ENCODE measurements at places on chromosomes 12 and 14. TPM values are rescaled to one million over a fixed set of nuclear protein-coding genes. Genes with fewer than 3 reads are reported as not detected.

The CLEC4C gene
- total RNA-seq: not detected

- DNase-seq: no peak
Measured at GRCh38 chr12:98295681-98296080, 219.7 kb upstream of the TMPO start.

GRCh38 chr12:45292486-45293195, 76.7 kb downstream of the ANO6 start:
- peak; percentile 41 for DNase-seq

DNA sequence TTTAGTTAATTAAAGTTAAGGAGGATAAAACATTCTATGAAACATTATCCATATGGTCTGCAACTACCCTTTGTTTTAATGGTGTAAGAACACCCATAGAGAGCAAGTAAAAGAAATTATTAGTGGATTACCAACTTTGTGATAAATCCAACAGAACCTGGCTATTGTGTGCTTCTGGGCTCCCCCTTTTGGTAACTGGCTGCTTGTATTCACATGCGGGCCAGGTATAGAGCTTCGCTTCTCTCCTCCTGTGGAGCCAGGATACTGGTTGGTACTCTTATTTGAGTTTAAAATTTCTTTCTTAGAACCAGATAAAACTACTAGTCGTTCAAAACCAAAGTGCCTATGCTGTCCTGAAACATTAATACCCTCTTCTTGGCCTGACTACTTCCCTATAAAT, 81.0 kb downstream of the PTPRR start:
- no peak for DNase-seq

- no peak for DNase-seq
Measured at GRCh38 chr14:104802394-104803184, 1.7 kb downstream of the ZBTB42 start.

DNA sequence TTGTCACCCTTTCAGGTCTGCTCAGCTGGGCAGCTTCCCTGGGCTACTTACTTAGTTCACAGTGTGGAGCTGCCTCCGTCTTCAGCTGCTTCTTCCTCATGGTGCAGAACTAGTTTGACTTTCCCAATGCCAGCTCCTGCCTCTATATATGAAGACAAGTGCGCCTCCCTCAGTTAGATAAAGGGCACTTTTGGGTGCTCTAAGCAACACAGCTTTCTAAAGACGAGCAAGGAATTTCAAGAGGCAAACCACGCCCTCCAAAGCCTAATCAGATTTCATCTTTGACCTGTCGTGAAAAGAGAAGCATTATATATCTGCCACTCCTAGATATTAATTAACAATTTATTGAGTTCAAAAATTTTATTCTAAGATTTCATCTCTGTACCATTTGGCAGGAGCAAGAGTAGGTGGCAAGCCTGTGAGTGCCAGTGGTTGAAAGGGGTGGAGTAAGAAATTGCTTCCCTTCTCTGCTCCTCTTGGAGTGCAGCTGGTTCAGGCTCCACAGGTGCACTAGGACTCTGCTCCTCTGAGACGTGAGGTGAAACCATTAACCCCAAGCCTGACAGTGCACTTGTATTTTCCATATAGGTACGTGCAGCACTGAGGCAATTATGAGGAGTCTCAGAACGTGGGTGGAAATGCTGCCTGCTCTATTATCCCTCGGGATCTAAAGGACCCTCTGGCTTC, 2.1 kb upstream of the SLC11A2 start:
- no peak for DNase-seq

- DNase-seq: no peak
Measured at GRCh38 chr12:9926876-9927275, 5.3 kb downstream of the CLEC2A start.

The COX8C gene
- 0.94 TPM for total RNA-seq

DNA sequence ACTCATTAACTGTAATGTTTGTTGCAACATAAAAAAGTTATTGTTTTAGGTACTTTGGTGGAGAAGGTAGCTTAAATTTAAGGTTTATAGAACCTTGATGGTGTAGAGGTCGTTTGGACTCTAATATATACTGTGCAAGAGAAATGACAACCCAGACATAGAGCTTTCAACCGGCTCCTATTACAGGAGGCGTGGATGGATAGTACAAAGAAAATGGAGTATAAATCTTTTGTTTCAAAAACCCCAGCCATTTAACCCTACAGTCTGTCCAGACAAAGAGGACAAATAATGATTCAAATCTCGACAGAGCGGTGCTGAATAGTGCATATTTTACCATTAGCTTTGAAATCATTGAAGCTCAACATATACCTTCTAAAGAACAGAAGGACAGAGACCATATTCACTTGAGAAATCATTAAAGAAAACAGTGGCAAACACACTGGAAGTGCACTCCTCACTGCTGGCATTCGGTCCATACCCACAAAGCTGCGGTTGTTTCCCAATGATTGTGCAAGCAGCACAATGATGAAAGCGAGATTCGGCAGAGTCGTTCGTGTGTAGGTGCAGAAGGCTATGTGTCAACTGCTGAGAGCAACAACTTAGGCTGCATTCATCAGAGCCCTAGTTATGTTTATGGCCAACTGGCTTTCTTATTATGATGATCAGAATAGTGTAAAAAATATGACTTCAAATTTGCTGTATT, 688.6 kb downstream of the NOVA1 start:
- DNase-seq: no peak

The CMTM5 gene
- 0.27 TPM for total RNA-seq

The SYT10 gene
- total RNA-seq: not detected

GRCh38 chr14:106037380-106037779, 511.0 kb downstream of the TMEM121 start:
- no peak for DNase-seq

- no peak for DNase-seq
Measured at GRCh38 chr14:103250874-103251273, 83.2 kb upstream of the EIF5 start.

- no peak for DNase-seq
Measured at GRCh38 chr14:36518031-36518585, 1.9 kb downstream of the NKX2-1 start.

- no peak for DNase-seq
Measured at GRCh38 chr14:25588751-25589150, 538.8 kb upstream of the STXBP6 start.

The CLEC9A gene
- not detected for total RNA-seq

The ZNF605 gene
- total RNA-seq: 11.1 TPM

DNA sequence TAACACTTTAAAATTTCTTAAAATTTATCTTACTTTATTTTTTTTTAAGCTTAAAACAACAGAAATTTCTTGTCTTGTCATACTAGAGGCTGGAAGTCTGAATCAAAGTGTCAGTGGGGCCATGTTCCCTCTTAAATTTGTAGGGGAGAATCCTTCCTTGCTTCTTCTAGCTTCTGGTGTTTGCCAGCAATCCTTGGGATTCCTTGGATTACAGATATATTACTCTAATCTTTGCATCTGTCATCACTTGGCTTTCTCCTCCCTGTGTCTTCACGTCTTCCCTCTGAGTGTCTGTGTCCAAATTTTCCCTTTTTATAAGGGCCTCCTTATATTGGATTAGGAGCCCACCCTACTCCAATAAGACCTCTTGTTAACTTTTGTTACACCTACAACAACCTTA, 135.6 kb upstream of the PTPRB start:
- no peak for DNase-seq

DNA sequence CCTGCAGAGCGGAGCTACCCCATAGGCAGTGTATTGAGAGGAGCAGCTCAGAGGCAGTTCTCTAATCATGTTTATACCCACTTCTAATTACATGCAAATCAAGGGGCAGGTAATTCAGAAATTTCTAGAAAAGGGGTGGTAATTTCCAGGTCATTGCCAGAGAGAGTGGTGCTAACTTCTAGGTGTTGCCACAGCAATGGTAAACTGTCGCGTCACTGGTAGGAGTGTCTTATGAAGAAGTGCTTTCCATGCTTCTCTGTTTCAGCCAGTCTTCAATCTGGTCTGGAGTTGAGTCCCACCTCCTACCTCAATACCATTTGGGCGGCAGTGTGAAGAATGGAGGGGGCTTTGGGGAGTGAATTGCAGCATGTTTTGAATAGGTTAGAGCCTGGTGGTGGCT, 8.5 kb upstream of the AMN1 start:
- no peak for DNase-seq

- no peak for DNase-seq
Measured at GRCh38 chr12:76299536-76300296, 48.5 kb downstream of the BBS10 start.

The SPRING1 gene
- 8.0 TPM for total RNA-seq

DNA sequence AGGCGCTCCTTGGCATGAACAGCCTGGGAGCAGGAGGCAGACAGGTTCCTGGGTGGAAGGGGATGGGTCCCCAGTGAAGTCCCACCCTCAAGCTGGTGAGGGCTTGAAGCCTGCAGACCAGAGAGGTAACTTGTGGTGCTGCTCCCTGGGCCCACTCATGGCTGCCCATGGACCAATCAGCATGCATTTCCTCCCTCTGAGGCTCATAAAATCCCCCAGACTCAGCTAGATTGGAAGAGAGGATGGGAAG, 50.2 kb downstream of the A2M start:
- DNase-seq: no peak
